ENCODE measurements at places on chromosomes 5 and 9.

DNA sequence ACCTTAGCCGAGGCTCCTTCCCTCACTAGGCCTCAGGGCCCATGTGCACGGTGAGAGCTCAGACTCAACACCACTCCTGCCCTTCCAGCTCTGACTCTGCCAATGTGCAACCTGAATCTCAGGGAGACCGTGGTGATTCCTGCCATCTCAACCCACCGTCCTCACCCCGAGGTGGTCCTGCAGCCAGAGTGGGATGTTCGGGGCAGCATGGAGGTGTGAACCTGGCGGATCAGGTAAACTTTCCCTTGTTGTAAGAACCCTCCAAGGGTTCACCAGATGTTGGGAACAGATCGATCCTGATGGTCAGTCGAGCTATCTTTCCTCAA is 538 bp upstream of the AKNA start:
- DNase-seq = no peak

GRCh38 chr5:154860123-154860522 is 1.7 kb downstream of the CNOT8 start:
- no peak for DNase-seq

DNA sequence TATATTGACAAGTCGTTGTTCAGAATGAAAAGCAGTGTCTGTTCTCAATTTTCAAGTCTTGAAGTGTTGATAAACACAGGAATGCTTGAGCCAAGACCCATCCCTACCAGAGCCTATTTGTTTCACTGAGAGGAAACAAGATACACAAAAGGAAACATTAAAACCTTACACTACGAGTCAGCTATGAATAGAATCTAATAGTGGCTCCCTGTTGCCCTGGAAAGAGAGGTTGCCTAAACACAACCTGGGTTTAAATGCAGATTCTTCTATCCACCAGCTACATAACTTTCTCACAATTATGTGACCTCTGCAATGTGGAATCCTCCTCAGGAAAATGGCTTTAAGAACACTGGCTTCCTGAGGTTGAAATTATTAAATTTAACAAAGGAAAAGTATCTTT is 29.1 kb upstream of the BNC2 start:
- no peak for DNase-seq

- no peak for DNase-seq
Measured at GRCh38 chr9:34203275-34203991, 24.6 kb downstream of the UBAP1 start.

GRCh38 chr9:73239570-73240265 is 88.1 kb downstream of the ANXA1 start:
- DNase-seq = no peak

DNA sequence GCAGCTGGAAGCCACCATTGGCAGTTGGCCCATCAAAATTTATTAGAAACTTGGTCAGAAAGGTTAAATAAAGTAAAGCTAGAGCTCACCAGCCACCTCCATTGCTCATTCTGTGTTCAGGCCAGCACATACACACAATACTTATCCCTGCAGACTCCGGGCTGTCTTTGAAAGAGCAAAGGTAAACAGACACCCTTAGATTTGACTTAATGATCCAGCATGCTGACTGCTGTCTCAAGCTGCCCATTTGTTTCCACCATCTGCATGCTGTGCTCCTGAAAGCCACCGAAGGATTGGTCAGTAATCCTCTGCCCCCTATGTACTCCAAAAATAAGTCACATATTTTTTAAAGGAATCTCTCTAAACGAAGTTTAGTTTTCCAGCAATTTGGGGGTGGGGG is 1059.8 kb upstream of the DMAC1 start:
- no peak for DNase-seq

DNA sequence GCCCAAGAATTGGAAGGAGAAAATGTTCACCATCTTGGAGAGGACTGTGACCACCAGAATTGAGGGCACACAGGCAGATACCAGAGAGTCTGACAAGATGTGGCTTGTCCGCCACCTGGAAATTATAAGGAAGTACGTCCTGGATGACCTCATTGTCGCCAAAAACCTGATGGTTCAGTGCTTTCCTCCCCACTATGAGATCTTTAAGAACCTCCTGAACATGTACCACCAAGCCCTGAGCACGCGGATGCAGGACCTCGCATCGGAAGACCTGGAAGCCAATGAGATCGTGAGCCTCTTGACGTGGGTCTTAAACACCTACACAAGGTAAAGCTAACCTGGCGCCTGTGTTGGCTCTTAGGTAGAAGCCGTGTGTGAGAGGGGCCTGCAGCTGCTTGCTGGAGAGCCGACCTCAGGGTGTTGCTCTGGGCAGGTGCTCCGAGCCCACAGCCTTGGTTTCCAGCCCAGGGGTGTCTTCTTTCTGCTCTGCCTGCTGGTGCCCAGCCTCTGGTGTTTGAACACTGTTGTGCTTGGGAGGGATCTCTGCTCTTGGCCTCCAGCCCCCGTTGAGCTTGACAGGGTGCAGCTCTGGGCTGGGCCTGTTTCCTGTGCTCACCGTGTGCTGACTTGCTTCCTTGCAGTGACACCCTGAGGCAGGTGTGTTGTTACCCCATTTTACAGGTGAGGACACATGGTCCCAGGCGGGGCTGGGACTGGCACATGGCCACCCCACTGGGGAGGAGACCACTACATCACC is 10.9 kb downstream of the EXOC3 start:
- DNase-seq = no peak

- no peak for DNase-seq
Measured at GRCh38 chr9:125908136-125908535, 161.0 kb downstream of the PBX3 start.

- no peak for DNase-seq
Measured at GRCh38 chr5:151856861-151857260, 67.8 kb downstream of the GLRA1 start.

- no peak for DNase-seq
Measured at GRCh38 chr9:38031594-38031993, 37.4 kb downstream of the SHB start.

GRCh38 chr9:80928697-80929096 is 760.6 kb downstream of the TLE1 start:
- DNase-seq = no peak
